Skeletal muscle cell (primary cell): ENCODE measurements at places on chromosomes 5 and 9.

DNA sequence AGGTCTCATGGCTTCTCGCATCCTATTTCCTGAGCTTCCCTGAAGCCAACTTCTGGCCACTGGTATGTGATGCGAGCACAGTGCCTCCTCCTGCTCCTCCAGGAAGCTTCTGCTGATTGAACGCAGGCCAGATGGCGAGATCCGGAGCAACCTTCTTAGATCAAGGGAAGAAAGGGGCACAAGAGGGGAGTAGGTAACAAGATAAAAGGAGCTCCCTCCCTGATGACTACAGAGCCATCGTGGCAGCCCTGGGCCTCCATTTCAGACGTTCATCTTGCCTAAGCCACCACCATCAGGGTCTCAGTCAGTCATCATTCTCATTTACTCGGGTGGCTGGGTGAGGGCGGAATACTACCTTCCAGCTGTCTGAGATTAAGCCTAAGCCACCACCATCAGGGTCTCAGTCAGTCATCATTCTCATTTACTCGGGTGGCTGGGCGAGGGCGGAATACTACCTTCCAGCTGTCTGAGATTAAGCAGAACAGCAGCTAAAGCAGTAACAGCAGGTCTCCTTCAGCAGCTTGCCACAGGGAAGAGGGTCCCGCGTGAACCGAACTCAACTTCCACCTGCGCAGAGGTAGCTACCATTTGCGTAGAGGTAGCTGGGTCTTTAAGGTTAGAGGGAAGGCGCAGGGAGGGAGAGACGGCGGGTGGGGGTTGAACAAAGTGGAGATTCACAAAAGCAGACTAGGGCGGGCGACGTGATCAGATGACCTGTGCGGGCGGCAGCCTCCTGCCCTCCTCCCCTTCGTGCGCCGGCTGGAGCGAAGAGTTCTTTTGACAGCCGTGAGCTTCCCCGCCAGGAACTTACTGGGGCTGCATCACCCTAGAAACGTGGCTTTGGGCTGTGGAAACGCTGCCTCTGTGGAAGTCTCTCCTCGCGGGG lies 27.9 kb upstream of the MGAT1 start:
- DNase-seq: no peak

GRCh38 chr9:4415281-4415680 lies 75.0 kb upstream of the SLC1A1 start:
- DNase-seq: no peak

GRCh38 chr5:166363087-166363760 lies 1928.2 kb upstream of the WWC1 start:
- no peak for DNase-seq

- DNase-seq: no peak
Measured at GRCh38 chr5:147504535-147504934, 5.3 kb downstream of the DPYSL3 start.

DNA sequence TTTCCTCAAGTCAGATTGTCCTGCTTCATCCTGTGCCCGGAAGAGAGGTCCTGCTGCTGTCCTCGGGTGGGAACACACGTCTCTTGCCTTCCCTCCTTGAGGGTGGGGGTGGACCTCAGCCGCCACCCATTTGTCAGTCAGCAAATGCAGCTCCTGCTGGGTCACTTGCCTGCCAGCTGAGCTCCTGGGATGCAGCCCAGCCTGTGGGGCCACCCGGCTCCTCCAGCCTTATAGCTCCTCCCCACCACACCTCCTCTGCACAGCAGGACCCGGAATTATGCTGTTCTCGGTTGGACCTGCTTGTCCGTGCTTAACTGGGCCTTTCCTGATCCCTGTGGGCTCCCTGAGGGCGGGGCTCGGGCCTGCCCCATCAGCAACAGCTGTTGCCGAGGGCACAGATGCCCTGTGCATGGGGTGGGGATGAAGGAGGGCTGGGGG lies 52.7 kb downstream of the RXRA start:
- DNase-seq: no peak

GRCh38 chr5:130109152-130109551 lies 204.9 kb downstream of the CHSY3 start:
- DNase-seq: no peak

GRCh38 chr5:76050134-76050533 lies 33.0 kb upstream of the SV2C start:
- no peak for DNase-seq

- no peak for DNase-seq
Measured at GRCh38 chr5:115657125-115657880, 31.5 kb upstream of the TMED7 start.

GRCh38 chr5:126280846-126281245 lies 142.4 kb upstream of the GRAMD2B start:
- no peak for DNase-seq

- no peak for DNase-seq
Measured at GRCh38 chr9:33952066-33952465, 96.6 kb downstream of the UBAP2 start.

GRCh38 chr5:171654881-171655280 lies 130.7 kb upstream of the SMIM23 start:
- DNase-seq: no peak

- no peak for DNase-seq
Measured at GRCh38 chr5:82817897-82818676, 259.1 kb downstream of the TMEM167A start.

DNA sequence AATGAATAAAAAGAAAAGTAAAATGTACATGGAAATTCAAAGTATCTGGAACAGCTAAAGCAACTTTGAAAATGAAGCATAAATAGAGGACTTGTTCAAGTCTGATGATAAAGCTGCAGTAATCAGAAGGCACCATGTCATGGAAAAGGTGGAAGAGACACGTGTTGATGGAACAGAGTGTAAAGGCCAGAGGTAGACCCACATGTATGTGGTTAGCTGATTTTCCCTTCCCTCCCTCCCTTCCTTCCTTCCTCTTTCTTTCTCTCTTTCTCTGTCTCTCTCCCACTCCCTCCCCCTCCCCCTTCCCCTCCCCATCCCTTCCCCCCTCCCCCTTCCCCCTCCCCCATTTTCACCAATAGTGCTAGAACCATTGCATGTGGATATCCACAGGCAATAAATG lies 58.7 kb upstream of the FCN1 start:
- DNase-seq: no peak

- no peak for DNase-seq
Measured at GRCh38 chr9:84701801-84702200, 32.3 kb downstream of the NTRK2 start.

- no peak for DNase-seq
Measured at GRCh38 chr5:138463419-138464007, 1.8 kb upstream of the EGR1 start.

- DNase-seq: no peak
Measured at GRCh38 chr5:56575821-56576220, 239.5 kb upstream of the MAP3K1 start.

DNA sequence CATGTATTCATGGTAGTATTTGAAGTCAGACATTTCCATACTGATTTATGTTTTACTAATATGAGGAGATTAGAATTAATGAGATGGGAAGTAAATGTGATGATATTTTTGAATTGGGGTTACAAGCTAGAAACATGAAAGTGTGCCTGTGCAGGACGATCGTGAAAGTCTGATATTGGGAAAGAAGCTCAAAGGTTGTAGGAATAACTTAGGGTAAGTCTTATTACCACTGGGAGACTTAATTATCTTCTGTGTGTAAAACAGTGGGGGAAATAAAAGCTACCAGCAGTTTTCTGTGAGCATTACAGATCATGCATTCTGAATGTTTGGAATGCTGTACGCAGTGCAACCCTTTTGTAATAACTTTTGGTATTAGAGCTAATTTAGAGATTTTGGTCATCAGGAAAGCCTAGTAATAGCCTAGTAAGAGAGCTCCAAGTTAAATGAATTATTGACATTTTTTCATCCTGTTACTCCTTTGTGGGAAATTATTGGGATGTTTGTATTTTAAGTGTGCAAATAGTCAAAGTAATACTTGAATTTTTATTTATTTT lies 153.9 kb downstream of the PCSK5 start:
- no peak for DNase-seq

DNA sequence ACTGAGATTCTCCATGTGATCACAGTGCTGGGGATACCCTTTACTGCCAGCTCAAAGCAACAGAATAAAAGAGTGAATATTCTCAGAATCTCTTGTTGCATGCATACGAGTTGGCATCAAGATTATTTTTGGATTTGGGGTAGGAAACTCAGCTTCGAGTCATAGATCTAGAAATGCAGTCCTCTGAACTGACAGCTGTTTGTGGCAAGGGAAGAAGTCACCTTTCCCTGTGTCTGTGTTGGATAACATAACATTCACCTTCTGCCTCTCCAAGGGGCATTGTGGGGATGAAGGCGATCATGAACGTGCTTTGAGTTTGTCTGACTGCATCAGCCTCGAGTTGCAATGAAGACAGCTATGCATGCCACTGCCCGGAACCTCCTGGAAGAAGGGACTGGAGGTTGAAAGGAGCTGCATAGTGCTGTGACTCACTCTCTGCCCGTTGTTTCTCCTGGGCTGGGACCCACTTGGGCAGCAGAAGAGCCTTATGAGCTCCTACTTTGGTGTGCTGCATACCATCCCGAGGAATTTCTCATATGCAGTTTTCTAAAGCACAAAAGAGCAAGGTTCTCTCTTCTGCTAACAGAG lies 231.7 kb downstream of the ARHGAP26 start:
- DNase-seq: peak; percentile 47

DNA sequence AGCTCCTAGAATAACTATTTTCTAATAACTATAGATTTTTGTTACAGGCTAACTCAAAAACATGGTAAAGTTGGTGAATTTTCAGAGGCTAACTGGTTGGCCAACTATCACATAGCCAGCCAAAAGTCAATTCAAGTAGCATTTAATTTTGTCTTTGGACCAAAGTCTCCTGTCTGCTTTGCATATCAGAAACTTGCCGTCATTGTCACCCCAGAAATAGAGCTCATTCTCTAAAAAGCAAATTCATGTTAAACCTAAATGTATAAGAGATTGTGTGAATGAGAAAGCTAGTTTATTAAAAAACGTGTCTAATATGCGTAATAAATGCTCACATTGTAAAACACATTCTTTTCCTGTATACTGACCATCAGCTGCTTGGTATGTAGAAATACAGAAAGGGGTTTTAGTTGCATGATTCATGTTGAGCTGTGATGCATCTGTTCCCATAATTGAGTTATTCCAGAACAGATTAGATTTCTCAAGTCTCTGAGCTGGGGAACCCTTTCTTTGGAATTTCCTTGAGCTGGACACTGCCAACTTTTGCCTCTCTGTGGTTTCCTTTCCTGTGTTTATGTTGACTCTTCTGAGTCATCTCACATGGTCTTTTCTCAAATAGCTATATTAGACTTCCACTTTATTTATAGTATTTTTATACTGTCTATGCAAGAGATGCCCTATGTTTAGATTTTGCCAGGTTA lies 7.3 kb downstream of the SRFBP1 start:
- peak; percentile 96 for DNase-seq

DNA sequence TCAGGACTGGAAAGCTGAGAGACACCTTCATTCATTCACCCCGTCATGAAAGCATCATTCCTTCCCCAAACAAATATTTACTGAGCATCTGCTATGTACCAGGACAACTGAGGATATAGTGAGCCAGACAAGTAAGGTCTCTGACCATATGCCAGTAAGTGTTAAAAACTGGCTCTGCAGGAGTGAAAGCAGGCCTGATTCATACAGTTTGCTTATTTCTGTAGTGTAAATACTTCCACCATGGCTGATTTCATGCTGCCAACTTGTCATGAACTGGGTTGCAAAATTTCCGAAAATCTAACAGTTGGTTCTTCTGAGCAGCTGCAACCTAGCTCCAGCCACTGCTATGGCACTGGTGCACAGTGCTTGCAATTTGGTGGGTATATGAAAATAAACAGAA lies 68.1 kb downstream of the YIPF5 start:
- DNase-seq: no peak

- DNase-seq: no peak
Measured at GRCh38 chr5:74116266-74116665, 490.3 kb downstream of the ARHGEF28 start.

DNA sequence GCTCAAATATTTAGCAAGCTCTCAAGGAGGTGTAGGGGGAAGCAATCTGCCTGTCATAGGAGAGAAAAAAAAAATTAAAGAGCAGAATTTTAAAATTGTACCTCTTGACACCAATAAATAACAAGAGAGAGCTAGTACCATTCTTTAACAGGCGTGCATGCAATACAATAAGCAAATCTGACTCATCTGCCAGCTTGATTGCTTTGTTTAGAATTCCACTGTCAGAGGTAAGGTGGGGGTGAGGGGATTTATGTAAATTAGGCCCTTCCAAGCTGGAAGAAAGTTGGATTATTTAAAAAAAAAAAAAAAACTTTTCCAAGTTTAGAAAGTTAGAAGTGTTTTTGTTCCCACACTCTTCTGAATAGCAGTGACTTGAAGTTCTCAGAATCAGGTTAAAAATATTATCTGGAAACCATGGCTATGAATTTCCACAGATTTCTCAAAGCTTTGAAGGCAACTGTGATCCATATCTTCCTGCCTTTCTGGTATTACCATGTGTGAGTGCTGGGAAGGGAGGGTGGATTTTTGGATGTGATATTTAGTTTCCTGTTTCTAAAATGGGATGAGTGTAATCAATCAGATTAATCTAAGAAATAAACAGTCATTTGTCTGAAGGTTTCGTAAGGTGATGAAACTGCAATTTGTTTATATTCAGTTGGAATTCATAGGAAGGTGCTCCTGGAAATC lies 477.5 kb downstream of the TLE4 start:
- DNase-seq: no peak

- no peak for DNase-seq
Measured at GRCh38 chr9:127538849-127539258, 73.2 kb upstream of the STXBP1 start.

- DNase-seq: peak; percentile 56
Measured at GRCh38 chr5:115432691-115433090, 111.9 kb downstream of the FEM1C start.

DNA sequence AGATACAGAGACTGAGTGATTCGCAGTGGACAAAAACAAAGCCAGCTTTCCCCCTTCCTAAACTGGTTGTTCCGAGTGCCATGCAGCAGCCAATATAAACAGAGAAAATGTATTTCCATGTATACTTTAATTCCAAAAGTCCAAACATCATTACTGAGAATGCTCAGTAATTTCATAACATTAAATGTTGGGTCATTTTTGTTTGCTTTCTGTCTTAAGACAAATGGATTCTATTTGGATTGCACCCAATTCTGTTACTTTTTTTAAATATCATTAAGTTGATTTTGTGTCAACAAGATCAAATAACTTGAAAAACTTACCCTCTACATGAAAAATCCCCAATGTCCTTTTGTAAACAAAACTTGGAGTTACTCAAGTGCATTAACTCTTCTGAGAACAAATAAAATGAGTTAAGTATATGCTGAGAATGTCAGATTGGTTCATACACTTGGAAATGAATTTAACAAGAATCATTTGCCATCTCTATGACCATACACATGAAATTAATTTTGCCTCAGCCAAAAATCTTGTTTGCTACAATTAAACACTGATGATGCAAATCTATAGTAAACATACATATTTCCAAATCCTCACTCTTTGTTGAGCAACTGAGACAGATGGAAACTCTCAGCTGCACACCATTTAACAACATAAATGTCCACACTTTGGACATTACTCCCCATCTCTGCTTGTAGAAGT lies 19.4 kb downstream of the LURAP1L start:
- DNase-seq: no peak
